ENCODE measurements at places on chromosomes 13 and 19. TPM values are rescaled to one million over a fixed set of nuclear protein-coding genes. Genes with fewer than 3 reads are reported as not detected.

Gene CGB1
- total RNA-seq = 3.7 TPM

Gene VRK3
- total RNA-seq = 30.7 TPM

Gene SNRPD2
- total RNA-seq = 134 TPM

Gene BEST2
- not detected for total RNA-seq

Gene CEACAM20
- not detected for total RNA-seq

Gene UPK1A
- total RNA-seq = not detected

Gene ZNF497
- total RNA-seq = under 0.01 TPM

Gene NKPD1
- total RNA-seq = under 0.01 TPM

Gene PNMA8A
- 14.1 TPM for total RNA-seq

Gene TINCR
- not detected for total RNA-seq

Gene FFAR3
- total RNA-seq = not detected

Gene HRC
- not detected for total RNA-seq
